AG10803 (cell line): ENCODE measurements at places on chromosomes 16 and 17.

DNA sequence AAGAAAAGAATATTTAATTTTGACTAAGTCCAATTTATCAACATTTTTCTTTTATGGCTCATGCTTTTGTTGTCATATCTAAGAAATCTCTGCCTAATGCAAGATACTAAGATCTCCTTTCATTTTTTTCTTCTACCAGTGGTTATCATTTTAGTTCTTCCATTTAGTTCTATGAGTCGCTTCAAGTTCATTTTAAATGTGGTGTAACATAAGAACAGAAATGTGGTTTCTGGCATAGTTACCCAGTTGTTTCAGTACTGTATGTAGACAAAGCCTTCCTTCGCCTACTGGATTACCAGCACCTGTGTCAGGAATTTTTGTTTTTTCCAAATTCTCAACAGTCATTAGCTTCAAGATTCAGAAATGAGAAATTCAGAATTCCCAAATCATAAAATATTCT is 175.7 kb downstream of the PARN start:
- peak; percentile 51 for DNase-seq

DNA sequence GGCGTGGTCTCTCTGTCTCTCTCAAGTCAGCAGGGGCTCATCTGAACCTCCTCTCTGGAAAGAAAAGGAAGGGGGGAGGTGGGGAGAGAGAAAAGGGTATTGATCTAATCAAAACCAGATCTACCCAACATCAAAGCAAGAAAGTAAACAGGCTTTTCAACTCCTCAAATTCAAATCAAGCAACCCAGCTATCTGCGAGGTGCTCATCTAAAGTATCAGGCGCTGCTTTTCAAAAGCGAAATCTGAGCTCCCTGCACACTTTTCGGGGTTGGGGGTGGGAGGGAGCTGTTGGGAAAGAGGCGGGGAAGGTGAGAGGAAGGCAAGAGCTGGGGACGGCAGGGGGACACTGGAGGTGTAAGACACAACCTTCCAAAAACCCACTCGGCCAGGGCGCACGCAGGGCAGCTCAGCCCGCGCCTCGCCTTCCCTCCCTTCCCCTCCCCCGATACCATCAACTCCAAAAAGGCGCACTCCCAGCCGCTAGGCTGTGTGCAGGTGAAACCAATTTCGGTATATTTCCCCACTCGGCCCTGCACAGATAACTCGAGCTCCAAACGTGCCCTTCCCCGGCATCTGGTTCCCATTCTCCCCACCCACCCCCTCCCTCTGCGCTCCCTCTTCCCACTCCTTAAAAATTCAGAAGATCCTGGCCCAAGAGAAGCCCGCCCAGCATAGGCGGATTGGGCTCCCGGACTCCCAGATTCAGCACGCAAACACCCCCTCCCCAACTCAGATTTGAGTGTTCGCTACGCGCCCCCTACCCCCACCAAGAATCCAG is 2.6 kb downstream of the AXIN2 start:
- no peak for DNase-seq

DNA sequence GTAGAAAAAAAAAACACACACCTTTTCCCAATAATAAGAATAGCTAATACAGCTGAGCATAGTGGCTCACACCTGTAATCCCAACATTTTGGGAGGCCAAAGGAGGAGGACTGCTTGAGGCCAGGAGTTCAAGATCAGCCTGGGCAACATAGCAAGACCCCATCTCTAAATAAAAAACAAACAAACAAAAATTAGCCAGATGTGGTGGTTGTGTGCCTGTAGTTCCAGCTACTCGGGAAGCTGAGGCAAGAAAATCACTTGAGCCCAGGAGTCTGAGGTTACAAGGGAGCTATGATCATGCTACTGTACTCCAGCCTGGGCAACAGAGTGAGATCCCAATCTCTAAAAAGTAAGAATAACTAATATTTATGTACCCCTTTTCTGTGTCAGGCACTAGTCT is 42.8 kb upstream of the GFOD2 start:
- no peak for DNase-seq

- DNase-seq: no peak
Observed at GRCh38 chr17:9672691-9673090, 27.4 kb downstream of the USP43 start.

DNA sequence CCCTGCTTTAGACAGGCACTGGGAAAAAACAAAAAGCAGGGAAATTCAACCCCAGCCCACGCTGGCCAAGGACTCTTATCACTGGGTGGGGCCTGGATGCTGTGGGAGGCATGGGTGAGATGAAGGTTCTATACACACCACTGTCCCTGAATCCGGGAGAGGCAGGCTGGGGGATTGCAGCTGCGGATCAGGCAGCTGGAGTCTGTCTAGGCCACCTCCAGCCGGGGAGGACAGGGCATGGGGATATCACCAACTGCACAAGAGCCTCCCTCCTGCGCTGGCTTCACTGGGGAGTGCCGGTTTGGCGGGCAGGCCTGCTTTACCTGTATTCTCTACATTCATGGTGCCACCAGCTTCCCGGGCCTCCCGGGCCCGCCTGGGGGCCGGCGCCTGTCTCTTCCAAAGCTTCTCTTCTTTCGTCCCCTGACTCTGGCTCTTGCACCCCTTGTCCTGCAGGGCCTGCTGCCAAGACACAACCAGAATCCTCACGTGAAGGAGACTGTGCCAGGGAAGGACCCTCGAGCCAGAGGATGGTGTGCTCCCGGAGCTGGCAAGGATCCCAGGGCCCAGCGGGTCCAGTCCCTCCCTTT is 13.9 kb downstream of the KIFC3 start:
- no peak for DNase-seq

GRCh38 chr17:61489719-61490490 is 37.7 kb downstream of the TBX4 start:
- DNase-seq: no peak

DNA sequence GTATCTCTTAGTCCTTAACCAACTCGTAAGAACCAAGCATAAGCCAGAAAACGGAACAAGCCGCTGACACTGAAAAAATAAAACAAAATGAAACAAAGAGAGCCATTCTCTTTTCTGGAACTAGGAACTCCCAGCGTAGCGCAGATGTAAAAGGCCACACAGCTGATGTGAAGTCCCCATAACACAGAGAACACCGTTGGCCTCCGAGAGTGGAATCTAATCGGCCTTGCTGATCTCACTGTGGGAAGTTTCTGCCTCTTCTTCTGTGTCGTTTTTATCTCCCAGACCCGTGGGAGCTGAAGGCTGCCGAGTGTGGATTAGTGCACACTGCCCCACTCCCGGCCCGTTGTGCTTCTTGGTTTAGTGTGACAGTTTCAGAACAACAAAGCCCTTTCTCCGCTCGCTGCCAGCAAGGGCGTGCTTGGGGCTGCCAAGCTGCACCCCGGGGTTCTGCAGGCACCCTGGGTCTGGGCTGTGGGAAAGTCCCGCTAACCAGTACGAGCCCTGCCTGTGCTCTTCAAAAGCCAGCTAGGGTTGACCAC is 21.7 kb downstream of the TTYH2 start:
- no peak for DNase-seq

DNA sequence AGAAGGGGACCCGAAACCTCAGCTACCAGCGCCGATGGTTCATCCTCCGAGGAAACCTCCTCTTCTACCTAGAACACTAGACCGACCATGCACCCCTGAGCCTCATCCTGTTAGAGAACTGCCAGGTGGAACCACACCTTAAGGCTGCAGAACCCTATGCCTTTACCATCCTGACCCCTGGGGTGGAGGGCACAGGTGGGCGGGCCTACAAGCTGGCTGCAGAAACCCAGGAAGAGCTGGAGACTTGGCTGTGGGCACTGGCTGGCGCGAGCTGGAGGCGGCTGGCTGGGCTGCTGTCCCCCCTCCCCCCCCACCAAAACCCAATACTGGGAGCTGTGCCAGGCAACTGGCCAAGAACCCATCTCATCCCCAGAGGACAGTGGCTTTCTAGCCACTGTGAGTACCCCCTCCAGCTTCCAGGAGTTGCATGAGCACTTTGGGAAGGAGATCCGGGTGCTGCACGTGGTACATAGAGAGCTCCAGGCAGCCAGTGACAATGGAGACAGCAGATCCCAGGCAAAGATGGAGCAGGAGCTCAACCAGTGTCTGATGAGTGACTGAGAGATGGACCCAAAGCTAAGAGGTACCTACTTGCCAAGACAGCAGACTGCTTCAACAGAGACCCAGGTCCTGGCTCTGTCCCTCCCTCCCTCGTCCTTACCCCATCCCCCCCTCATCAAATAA is 1.4 kb upstream of the CD2BP2 start:
- DNase-seq: peak; percentile 13

- no peak for DNase-seq
Observed at GRCh38 chr17:63653050-63653449, 30.8 kb downstream of the MAP3K3 start.

GRCh38 chr16:86748652-86749051 is 170.3 kb downstream of the FOXL1 start:
- no peak for DNase-seq

- peak; percentile 56 for DNase-seq
Observed at GRCh38 chr16:31874366-31875111, 932 bp downstream of the ZNF267 start.

DNA sequence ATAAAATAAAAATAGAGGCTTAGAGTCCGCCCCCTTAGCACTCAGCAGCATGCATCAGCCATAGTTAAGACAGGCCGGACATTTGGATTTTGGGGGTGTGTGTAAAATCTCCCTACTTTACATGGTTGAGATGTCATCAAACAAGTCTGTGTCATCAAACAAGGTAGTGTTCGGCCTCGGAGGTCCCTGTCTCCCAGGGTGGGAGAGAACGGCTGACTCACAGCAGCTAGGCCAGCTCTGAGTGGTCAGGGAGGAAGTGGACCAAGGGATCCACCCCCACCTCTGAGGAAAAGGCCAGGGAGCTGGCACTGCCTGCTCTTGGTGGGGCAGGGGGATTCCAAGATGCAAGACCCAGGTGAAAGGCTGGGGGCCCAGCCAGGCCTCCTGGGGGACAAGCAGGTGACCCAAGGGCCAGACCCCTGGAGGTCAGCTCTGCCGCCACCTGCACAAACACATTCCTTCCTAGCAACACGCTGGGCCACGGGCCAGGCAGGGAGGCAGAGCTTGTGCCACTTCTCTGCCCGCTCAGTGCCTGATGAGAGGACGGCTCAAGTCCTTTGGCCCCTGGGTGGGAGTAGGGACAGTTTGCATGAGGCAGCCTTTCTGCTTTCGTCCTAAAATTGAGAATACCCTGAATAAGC is 28.5 kb downstream of the KIFC3 start:
- DNase-seq: no peak

GRCh38 chr17:80631142-80632045 is 86.8 kb downstream of the RPTOR start:
- no peak for DNase-seq

DNA sequence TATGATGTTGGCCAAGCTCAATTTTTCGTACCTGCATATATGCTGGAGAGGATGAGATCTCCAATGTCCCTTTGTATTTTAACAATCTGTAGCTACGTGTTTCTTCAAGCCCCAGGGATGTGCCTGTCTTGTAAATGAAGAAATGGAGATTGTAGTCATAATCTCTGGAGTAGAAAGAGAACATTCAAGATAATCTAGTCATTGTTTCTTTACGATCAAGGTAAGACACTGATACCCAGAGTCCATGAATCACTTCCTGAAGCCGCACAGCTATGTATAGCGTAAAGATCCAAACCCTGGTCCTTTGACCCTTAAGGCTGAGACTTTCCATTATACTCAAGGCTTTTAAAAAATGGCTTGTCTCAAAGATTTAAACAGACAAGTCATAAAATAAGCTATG is 205.5 kb downstream of the HS3ST3B1 start:
- no peak for DNase-seq
